ENCODE measurements at places on chromosomes 7 and 10.

GRCh38 chr7:85341121-85341520 is 154.3 kb upstream of the SEMA3D start:
- DNase-seq = no peak

- no peak for DNase-seq
Observed at GRCh38 chr10:84200537-84201243, 6.4 kb downstream of the CDHR1 start.

DNA sequence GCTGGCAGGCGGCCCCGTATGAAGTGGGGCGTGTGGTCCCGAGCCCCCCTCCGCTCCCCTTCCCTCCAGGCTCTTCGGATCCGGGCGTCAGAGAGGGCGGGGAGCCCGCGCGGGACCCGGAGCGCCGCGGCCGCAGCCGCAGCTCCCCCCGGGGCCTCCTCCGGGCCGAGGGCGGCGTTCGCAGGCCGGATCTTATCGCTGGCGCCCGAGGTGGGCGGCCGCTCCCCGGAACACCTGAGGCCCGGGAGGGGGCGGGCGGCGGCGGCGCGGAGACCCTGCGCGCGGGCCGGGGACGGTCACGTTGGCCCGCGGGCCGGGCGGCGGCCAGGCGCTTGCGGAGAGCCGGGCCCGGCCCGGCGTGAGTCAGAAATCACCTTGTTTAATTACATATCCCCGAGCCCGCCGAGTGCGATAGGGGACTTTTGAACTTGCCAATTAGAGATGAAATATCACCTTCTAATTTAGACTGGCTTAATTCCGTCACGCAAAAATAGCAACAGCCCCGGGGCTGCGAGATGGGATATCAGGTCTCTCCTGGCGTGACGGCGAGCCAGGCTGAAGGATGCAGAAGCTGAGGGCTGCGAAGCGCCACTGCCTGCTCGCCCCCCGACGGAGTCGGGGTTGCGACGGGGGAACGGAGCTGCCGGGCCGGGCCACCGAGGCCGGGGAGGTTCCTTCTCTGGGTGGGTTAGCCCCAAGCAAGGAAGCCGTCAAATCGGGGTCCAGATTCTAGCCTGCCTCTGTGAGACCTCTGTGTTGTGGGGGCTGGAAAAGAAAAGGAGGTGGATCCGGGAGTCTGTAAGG is 43.4 kb downstream of the LDB3 start:
- peak; percentile 87 for DNase-seq

DNA sequence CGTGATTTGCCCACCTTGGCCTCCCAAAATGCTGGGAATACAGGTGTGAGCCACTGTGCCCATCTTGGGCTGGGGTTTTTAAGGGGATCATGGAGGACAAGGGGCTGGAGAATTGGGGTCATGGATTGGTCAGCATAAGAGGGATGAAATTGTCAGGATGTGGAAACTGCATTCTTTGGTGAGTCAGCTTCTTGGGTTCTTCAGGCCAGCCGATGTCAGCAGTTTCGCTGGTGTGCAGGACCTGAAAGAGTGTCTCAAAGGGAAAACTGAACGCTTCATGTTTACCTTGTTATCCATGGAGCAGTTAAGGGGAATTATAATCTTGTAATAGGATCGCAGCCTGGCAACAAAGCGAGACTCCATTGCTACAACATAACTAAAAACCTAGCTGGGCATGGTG is 13.0 kb downstream of the GALNT17 start:
- DNase-seq = no peak

DNA sequence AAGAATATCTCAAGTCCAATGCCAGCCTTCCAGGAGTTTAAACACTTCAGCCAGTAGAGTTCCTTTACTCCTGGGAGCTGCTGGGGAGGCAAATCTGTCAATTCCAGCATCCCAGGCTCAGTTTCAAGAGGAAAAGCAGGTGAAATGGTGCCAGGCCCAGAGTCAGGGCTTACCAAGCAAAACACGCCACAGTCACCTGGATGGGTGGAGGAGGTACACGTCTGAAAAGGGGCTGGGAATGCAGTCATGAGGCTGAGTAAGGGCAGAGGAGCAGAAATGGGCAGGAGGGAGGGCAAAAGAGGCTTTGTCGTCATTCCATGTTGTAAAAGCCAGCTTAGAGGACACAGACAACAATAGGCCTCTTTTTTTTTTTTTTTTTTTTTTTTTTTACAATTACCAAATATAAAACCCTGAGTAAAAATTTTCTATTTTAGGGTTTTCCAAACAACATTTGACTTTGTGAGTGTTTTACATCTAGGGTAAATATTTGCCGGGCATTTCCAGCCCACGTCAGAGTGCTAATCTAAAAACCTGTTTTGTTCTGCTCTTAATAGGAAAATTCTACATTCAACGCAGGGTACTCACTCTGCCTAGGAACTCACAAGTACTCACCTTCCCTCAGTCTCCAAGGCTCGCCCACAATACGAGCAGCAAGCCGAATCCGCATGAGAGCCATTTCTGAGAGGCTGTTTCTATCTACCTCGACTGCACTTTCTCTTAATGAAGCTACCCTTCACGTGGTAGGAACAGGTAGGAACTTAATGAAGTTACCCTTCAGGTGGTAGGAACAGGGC is 21.2 kb downstream of the GFRA1 start:
- DNase-seq = no peak

- no peak for DNase-seq
Observed at GRCh38 chr7:155831807-155832524, 19.7 kb upstream of the SHH start.

- DNase-seq = no peak
Observed at GRCh38 chr10:51683031-51683691, 16.2 kb downstream of the CSTF2T start.

DNA sequence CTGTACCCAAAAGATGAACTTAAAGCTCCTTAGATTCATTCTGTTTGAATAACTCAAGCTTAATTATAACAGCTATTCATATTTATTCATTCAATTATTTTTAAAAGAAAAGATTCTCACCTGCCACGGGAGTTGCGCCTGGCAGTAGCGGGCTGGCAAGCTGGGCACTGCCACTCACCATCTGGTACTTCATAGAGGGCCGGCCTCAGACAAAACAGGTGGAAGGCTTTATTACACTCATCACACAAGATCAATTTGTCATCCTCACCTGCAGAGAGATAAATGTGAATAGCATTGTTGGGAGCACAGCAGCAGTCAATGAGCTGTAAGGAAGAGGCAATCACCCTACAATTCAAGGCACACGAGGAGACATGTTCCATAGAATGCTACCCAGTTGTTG is 15.8 kb downstream of the FZD9 start:
- DNase-seq = no peak

- DNase-seq = no peak
Observed at GRCh38 chr10:33860552-33860951, 526.1 kb upstream of the NRP1 start.

GRCh38 chr10:92418221-92418620 is 127.3 kb downstream of the MARCHF5 start:
- no peak for DNase-seq

GRCh38 chr7:66296001-66296521 is 90.9 kb downstream of the TPST1 start:
- DNase-seq = no peak

DNA sequence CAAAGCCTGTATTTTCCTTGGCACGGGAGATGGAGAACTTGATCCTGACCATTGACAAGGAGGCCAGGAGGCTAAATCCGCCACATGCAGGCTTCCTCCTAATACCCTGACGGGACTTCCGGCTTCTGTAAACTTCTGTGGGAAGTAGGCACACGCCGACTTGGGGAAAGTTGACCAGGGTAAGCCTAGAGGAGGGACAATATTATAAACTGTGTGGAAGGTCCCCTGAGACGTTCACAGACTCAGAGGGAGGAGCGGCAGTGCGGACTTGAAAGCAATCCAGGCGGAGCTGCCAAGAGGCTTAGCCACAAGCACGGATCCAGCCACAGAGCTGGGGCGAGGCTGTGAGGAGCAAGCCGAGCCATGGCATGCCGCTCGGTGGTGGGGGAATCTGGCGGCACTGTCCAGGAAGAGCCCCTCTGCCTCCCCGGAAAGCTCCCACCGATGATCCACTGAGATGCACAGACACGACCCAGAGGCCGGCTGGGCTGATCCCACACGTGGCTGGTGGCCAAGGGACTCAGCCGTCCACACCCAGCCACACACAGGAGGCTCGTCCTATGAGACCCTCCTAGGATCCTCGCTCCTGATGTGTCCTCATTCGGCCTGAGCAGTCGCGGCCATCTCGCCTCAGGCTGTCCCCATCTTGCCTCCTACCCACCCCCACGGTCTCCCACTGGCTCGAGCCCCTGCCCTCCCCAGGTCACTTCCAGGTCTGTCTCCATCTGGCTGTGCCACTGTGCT is 40.0 kb upstream of the INSIG1 start:
- no peak for DNase-seq

DNA sequence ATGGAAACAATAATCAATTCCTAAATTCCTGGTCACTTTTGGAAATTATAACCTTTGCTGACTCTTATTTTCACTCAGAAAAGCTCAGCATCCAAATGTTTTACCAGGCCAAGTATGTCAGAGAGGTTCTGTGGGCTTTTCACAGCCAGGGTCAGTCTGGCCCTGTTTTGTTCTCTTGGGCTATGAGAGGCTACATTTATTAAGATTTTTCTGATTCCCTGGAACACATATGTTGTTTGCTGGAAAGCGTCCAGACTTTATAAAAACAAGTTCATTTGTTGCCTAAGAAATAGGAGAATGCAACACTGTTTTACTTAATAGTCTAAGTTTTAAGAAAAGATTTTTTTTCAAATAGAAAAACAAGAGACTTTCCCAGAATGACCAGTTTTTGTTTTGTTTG is 238.4 kb upstream of the PLXDC2 start:
- no peak for DNase-seq

DNA sequence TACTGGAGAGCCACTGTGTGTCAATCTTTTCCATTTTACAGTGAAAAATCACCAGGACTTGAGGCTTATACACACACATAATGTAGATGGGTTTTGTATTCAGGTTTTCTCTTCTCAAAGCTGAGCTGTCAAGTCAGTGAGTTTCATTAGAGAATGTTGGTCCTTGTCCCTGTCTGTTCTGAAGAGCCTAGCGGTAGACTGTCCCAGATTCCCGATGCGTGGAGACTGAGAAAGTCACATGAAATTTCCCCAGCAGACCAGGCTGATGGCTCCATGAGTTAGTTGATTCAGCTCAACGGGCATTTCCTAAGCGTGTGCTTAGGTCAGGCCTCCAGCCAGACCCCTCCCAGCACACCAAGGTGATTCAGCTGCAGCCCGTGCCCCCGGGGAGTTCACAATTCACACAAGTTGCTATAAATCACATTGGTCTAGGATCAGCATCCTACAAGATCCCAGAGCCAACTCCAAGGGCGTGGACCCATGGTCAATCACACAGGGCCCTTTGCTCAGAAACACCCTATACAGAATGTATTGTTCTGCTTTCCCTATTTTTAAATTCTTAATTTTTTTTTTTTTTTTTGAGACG is 17.2 kb downstream of the CHST15 start:
- no peak for DNase-seq

- DNase-seq = peak; percentile 75
Observed at GRCh38 chr10:70272925-70273316, 10.9 kb downstream of the NPFFR1 start.

GRCh38 chr10:6153845-6154244 is 48.9 kb upstream of the PFKFB3 start:
- DNase-seq = no peak

DNA sequence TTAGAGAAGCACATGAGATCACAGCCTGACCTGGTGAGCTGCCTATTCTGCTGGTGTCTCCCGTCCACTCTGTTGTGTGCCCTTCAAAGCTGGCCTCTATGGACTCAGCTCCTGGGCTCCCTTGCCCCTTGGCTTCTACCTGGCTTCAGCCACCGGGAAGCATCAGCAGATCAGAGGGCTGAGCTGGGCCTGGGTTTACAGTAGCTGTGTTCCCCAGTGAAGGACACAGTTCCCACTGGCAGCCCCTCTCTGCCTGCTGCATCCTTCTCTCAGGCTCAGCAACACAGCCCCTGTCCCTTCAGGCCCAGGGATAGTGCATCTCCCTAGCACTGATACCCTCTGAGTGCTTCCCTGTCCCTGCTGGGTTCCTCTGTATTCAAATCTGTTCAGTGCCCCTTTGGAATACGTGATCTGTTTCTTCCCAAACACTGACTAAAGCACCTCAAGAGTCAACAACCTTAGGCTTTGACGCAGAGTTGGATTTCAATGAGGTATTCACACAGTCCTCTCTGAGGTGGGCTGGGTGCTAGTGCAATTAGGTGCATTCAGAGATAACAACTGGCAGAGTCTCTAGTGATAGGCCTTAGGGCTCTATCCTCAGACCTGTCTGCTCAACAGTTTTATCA is 109.8 kb downstream of the GRID1 start:
- no peak for DNase-seq

GRCh38 chr10:132589015-132589414 is 51.4 kb downstream of the INPP5A start:
- DNase-seq = no peak

DNA sequence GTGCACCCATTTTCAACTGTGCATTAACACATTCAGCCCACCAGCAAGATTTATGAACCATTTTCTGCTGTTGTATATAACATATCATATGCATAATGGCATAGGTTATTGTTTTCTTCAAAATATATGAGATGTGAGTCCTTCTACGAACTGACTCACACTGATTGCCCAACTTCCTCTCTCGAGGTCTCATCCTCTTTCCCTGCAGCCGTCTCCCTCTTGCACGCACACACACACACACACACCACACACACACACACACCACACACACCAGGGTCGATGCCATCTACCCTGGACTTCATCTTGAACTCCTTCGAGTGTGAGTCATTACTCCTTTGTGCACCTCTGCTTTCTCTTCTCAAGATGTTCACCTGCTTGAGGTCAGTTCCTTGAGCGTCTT is 36.7 kb downstream of the EGFR start:
- DNase-seq = no peak

- DNase-seq = no peak
Observed at GRCh38 chr10:114068054-114068707, 24.5 kb downstream of the ADRB1 start.

Measured in GM13976 (cell line).